ENCODE measurements at places on chromosomes 6 and 20.

GRCh38 chr6:5373430-5373829, 112.1 kb downstream of the FARS2 start:
- DNase-seq: no peak

GRCh38 chr20:33280775-33281174, 2.2 kb upstream of the BPIFB1 start:
- DNase-seq: no peak

DNA sequence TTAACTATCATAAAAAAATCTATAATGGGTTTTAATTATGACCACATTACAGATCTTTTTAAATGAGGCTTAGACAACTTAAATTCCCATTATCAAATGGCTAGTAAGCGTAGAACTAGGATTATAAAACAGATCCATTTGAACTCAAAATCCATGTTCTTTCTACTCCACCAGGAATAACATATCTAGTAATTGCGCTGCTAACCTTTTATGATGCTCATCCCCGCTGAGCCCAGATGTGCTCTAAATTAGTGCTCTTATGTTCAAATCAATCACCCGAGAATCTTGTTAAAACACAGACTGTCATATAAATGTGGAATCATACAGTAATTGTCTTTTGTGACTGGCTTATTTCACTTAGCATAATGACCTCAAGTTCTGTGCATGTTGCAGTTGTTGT, 903.1 kb downstream of the PHF3 start:
- DNase-seq: no peak

GRCh38 chr20:17709361-17710293, 9.9 kb downstream of the BANF2 start:
- no peak for DNase-seq

- no peak for DNase-seq
Measured at GRCh38 chr6:45555981-45556771, 178.4 kb upstream of the SUPT3H start.
